ENCODE measurements at places on chromosomes 1 and 21.

DNA sequence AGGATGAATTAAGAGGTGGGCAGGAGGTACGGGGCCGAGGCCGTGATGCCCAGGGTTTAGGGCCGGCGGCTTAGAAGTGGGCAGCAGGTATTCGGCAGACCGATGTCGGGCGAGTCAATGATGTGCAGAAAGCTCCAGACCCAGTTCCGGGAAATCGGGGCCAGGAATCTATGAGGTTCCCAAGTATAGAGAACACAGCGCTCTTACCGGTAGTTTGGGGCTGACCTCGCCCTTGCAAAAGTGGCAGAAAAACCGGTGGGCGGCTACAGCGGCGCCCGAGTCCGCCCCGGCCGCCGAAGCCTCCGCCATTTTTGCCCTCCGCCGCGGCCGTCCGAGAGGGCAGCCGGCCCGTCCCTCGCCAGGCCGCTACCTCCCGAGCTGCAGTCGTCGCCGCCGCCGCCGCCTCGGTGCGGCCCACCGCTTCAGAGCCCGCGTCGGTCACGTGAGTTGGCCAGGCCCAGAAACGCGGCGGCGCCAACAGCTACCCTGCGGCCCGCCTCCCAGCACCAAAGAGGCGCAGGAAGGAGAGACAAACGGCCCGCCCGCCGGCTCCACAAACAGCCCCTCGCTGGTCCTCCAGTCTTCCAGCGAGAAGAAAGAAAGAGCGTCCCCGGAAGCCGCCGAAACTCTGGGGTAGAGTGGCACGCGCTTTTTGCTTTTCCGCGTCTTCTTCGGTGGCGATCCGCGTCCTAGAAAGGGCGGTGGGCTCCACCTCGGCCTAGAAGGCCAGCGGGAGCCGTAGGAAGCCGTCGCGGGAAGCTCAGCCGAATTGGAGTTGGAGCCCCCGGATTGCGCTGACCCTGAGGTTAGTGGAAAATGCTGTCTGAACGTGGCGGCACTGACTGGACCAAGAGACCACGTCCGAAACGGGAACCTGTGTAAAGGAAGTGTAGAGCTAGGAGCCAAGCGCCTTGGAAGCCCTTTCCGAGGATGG lies at the start of the genes POLR3C and RNF115:
Gene POLR3C (plus strand): TSS at position 636 of the 934 bp plus-strand sequence. CDS start 1,577 bp downstream, outside the sequence.
Gene RNF115 (minus strand): TSS at position 531 of the 934 bp plus-strand sequence. CDS start 222 bp downstream, at position 309.
- DNase-seq, result peak; percentile 88

DNA sequence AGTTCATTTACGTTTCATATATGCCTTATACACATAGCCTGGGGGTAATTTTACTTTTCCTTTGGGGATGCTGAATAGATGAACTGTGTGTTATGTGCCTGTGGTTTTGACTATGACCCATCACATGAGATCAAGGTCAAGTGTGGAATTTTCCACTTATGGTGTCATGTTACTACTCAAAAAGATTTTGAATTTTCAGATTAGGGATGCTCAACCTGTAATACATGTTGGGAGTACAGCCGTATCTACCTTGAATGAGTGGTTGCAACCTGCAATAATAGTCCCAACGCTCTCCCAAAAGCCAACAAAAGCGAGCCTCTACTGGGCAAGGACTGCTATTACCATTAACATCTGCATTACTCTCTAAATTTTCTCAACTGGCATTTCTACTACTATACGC lies 68.5 kb upstream of the SDC3 start:
- no peak for DNase-seq

DNA sequence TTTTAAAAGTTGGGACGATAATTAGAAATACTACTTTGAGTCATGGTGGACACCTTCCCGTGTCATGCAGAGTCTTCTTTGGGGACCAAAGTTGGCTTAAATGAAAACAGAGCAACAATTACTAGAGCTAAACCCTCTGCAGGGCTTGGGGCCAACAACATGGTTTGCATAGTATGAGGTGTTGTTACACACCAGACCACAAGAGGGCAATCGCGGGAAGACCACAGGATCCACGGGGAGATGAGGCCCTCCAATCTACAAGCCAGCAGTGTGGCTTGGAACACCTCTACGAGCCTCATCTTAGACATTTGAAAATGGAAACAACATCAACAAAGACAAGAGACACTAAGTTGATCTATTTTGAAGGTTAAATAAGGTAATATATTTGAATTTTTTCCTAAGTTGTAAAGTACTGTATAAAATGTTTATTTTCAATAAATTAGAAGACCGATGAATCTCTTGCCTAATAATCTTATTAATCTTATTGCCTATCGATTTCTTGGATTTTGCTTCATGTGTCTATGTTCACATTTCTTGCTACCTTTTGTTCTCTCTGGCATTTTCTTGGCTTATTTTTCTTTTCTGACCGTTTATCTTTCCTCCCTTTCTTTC lies 8.2 kb upstream of the SMCP start:
- no peak for DNase-seq

GRCh38 chr21:29506947-29507346 lies 208.2 kb downstream of the BACH1 start:
- DNase-seq, result no peak

GRCh38 chr21:31897311-31897710 lies 24.5 kb downstream of the HUNK start:
- no peak for DNase-seq

- DNase-seq, result no peak
Observed at GRCh38 chr1:153217212-153217611, at the start of gene PRR9. Gene PRR9 (plus strand): TSS chr1:153217584. CDS start chr1:153218145, 561 bp downstream.

- no peak for DNase-seq
Observed at GRCh38 chr1:64967381-64967780, 1.0 kb upstream of the JAK1 start.

DNA sequence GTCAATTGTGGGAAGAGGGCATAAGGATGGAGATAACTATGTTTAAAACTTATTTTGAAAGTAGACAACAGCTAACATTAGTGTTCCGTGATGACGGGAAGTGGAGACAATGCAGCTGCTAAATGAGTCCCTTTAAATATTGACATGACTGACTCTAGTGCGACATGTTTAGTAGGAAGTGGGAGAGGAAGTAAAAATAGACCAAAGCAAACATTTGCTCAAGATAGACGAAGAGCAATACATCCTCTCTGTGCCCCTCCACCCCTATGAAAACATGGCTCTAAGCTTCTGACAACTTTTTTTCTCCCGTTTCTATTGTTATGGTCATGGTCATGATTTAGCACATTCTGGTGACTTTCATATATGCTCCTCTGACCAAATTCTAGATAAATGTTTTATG lies 60.0 kb upstream of the HMCN1 start:
- peak; percentile 17 for DNase-seq

- no peak for DNase-seq
Observed at GRCh38 chr1:236172041-236172579, 29.8 kb downstream of the GPR137B start.

DNA sequence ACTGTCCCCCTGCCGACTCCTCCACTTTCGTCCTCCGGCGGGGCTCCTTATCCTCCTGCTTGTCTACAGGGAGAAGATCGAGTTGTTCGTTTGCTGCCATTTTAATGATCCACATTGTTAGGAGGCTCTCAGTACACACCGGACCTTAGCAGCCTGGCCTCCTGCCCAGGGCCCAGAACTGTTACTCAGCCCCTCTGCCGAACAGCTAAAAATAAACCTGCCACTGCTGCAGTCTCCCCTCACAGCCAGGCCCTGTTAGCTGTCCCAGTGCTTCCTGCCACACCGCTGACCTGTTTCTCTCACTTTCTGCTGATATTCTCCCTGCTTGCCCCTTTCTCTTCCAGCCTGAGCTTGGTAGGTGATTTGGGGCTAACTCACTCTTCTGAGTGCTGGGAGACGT lies 8.3 kb downstream of the MAPKAPK2 start:
- no peak for DNase-seq

- DNase-seq, result no peak
Observed at GRCh38 chr21:36661511-36662309, 37.2 kb upstream of the SIM2 start.

DNA sequence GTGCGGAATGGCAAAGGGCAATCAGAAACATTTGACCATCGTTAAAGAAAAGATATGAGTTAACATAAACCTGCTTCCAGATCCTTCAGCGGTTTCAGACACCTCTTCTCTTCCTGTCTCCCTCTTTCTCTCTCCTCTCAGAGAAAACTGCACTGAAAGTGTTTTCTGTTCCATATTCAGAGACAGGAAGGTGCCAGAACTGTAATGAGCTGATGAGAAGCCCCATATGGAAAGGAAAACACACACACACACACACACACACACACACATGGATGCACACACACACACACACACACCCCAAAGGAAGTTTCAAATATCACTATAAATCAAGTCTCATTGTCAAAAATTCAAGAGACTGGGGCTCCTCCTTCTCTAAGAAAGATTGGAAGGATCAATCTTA lies 515.5 kb downstream of the NUF2 start:
- no peak for DNase-seq

DNA sequence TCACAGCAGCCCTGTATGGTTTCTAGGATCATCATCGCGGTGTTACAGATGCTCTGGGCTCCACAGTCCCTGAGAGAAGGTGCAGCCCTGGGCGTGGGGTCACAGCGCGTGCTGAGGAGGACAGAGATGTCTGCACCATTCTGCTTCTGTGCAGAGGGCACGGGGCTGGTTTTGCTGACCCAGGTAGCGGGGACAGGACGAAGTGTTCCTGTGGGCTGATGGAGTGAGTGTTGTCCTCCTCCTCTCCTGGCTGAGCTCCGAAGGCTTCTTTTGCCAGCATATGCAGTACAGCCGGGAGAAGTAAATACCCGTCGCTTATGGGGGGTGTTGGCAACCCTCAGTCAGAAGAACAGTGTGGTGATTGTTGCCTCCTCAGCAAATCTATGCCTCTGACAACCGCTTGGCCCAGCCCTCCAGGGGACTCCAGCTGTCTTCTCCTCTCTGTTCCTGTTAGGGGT lies 101.5 kb downstream of the DDX20 start:
- DNase-seq, result no peak

- DNase-seq, result no peak
Observed at GRCh38 chr1:12546771-12547585, 71.0 kb downstream of the DHRS3 start.

- peak; percentile 41 for DNase-seq
Observed at GRCh38 chr1:109959974-109960744, 24.4 kb upstream of the AHCYL1 start.

- no peak for DNase-seq
Observed at GRCh38 chr1:152741656-152742055, 16.2 kb upstream of the KPRP start.

GRCh38 chr1:232483826-232484225 lies 146.1 kb downstream of the SIPA1L2 start:
- DNase-seq, result no peak
